Right ventricle myocardium inferior (tissue), 1 donor: ENCODE measurements at places on chromosomes 13 and 19.

GRCh38 chr19:49999371-50000010, 25.7 kb downstream of the VRK3 start:
- DNase-seq: peak; percentile 50

DNA sequence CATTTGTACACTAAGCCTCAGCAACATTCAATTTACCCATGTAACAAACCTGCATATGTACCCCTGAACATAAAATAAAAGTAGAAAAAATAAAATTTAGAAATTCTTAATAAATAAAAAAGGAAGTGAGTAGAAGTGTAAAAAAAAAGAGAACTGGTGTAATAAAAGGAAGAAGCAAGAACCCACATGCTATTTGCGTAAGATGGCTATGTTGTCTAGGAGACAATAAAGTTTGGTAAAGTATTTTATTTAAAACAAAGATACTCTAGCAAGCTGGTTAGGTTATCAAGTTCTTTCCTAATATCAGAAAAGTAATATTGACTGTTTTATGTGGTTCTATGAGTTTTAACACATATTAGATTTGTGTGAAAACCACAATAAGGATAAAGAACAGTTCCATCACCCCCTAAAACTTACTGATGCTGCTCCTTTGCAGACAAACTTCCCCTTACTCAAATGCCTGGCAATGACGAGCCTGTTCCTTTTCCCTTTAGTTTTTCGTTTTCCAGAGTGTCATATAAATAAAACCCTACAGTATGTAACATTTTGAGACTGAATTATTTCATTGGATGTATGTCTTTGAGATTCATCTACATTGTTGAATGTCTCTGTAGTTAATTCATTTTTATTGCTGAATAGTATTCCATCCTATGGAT, 98.9 kb downstream of the TNFSF13B start:
- no peak for DNase-seq

GRCh38 chr19:8512115-8512967, 1.6 kb downstream of the ZNF414 start:
- no peak for DNase-seq

- peak; percentile 87 for DNase-seq
Measured at GRCh38 chr13:24270639-24271141, 38.7 kb upstream of the C1QTNF9 start.

GRCh38 chr19:20482721-20483120, 82.9 kb downstream of the ZNF737 start:
- no peak for DNase-seq

DNA sequence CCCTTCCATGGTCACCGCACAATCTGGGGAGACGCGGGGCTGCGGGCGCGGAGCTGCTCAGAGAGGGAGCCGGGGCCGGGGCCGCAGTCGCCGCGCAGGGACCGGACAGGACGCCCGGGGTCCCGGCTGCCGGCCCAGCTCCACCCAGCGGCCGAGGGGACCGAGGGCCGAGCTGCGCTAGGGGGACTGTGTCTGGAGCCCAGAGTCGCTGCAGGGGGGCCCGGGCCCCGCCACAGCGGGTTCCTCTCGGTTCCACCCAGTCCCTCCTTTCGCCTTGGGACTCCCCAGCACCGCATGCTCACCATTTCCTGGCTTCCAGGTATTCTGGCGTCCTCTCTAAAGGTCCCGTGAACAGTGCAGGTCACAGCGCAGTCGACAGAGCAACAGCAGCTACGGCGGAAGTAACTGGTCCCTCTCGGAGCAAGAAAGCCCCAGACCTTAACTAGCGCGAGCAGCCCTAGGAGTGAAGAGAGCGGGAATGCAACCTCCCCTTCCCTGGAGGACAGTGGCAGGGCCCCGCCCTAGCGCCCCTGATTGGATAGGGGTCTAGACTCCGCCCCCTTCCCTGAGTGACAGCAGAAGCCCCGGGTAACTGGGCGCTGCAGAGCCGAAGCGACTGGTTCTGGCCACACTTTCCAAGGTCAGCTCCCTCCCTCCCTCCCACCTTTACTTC, at the start of gene ZNF878:
TSS of gene ZNF878 (minus strand) at position 465 of the 673 bp plus-strand sequence. CDS start at position 305, 160 bp downstream.
- DNase-seq: peak; percentile 95

DNA sequence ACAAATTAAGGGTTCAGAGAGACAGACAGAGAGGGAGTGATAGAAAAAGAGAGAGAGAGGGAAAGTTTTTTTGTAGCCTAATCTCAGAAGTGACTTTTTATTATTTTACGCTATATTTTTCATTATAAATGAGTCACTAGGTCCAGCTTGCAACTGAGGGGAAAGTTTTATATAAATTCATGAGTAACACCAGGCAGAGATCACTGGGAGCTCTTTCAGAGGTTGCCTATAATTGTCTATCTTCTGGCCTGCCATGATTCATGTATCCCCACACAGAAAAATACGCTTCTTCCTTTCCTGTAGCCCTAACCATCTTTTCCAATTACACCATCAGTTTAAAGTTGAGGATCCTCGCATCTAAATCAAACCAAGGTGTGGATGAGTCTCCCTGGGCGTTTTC, 467.9 kb downstream of the SLITRK1 start:
- no peak for DNase-seq

GRCh38 chr13:108427355-108427754, 157.8 kb downstream of the TNFSF13B start:
- DNase-seq: no peak

DNA sequence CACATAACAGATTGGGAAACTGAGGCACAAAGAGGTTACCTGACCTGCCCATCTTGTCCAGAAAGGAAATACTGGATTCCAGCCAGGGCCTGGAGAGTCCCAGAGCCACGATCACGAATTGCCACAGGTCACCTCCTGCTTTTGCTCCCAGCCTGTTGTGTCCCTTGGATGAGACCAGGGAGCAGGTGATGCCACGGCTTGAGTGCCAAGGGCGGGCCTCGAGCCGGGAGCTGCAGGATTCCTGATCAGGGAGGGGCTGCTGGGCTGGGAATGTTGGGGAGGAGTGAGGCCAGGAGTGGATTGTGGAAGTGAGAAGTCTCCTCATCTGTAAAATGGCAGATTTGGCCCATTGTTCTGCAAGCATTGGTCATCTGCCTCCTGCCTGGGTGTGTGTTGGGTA, 29.4 kb downstream of the DNM2 start:
- DNase-seq: no peak

GRCh38 chr19:30674656-30675055, 302.5 kb downstream of the ZNF536 start:
- DNase-seq: no peak

DNA sequence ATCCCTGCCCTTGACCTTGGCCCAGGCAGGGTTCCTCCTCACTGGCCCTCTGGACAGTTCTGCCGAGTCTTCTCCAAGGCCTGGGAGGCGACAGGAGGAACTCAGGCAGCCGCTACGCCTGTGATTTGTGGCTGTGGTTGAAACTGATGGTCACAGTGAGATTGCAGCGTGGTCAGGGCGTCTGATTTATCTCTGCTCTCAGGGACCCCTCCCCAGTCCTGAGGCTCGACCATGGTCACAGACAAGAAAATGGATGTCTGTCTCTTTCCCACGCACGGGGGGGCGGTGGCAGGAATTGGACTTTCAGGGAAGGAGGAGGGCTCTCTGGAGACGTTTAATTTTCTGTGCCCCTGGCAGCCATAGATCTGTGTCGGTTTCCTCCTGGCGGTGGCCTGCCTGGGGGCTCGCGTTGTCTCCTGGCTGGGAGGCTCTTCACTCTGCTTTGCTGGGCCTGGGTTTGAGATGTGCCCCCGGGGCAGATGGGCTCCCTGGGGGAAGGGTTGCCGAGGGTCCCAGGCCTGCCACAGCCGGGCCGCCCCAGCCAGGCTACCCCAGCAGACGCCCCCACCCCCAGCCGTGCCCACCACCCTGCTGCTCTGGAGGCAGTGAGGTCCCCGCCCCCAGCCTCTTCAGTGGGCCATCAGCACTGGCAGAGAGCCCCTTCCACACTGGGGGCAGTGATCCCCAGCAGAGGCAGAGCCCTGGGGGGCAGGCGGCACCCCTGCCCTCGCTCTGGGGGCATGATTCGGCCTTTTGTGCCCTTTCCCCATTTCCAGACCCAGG, 167.4 kb downstream of the KDM4B start:
- DNase-seq: no peak

DNA sequence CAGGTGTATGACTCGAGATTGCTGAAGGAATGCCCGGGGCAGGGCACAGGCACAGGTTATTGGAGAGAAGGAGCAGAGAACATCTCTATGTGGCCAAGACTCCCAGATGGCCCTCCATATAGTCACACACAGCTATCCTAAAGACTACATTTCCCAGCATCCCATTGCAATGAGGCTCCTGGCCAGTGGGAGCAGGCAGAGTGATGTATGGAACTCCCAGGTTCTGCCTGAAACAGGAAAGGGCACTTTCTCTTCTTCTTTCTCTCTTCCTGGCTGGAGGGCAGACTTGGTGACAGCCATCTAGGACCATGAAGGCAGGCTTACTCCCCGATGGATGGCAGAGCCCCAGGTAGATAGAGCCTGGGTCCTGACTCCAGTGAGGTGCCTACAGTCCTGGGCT, 13.5 kb downstream of the PPP1R13L start:
- DNase-seq: no peak

DNA sequence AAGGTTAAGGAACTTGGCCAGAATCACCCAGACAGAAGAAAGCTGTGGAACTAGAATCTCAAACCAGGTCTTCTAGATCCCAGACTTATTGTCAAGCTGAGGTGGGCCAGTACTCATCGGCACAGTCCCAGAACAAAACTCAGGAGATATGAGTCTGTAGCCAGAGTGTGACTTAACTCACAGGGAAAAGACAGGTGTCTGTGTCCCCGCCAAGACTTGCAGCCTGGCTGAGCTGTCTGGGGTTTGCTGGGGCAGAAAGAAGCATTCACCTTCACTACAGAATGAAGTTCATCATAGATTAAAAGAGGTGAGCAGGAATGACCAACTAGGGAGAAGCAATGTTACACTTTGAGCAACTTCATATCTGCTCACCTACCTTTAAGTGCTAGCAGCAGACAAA, 257.2 kb downstream of the FOXO1 start:
- DNase-seq: no peak

DNA sequence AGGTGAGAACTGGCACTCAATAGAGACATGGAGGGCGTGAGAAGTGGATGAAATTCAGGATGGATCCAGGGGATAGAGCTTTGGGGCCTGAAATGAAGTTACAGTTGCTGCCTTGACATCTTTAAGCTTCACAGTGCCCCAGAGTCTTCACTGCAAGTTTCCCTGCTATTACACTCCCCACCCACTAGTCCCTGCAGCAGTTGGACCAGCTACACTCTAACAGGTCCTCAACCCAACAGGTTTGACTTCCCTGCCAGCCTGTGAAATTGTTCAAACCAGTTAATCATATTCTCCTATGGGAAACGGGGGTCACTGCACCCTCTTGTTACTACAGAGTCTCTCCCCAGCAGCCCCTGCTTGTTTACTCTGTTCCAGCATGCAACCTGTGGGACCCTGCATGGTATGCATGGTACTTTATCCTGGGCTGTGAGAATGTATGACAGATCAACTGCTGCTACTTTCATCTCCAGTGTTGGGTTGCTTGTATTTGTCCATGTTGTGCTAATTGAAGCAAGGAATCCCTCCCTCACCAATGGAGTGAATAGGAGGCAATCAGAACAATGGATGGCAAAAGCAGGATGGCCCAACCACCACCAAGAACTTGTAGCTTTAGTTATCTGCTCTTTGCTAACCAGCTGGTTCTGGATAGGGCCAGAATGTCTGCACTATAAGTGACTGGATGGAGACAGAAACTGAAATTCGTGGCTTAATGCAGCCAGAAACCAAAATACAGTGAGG, 314.2 kb downstream of the OLFM4 start:
- no peak for DNase-seq
